Activated T-helper 9 cell treated with anti-CD3 and anti-CD28 coated beads, Interleukin-2, amount 50 U/mL, for 16 hours (primary cell): ENCODE measurements at places on chromosomes 6 and 20.

DNA sequence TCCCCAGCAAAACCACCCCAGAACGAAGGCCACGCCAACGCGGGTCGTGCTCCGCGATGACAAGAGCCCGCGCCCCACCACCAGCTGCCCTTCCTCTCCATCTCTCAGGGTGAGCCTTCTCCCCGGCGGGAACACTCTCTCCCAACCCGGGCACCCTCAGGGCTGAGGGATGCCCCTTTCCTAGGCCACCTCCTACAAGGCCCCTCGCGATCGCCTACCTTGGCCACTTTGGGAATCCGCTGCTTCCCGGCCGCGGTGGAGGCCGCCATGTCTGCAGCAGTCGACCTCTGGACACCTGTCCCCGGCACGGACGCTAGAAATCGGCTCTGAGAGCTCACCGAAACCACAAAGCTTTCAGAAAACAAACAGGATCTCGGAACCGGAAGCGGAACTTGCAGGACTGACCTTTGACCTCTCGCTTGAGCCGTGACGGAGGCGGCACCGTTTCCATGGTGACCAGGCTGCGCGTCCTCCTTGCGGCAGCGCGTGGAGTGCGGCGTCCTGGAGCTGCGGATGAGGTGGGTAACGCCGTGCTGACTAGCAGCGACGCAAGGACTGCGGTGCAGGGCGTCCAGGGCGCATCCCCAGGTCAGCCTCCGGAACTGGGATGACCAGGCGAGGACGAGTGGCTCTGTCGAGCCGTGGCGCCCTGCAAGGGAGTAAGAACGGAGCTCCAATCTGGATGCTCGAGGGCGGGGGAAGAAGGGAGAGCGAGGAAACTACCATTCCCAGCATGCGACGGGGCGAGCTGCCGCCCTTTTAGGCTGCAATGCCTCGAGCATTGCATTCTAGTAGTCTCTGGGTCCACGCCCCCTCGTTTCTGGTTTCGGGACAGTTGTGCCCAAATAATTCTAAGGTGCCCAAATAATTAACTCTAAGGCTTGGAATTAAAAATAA, at the start of the genes CFAP61 and CRNKL1:
CFAP61 (plus strand) TSS at position 459 of the 897 bp plus-strand sequence. CDS start 4,122 bp downstream, outside the sequence.
CRNKL1 (minus strand) TSS at position 393 of the 897 bp plus-strand sequence; CDS start at position 269, 124 bp downstream.
- DNase-seq: peak; percentile 96

GRCh38 chr6:85580118-85580877, 13.4 kb downstream of the SNX14 start:
- no peak for DNase-seq

DNA sequence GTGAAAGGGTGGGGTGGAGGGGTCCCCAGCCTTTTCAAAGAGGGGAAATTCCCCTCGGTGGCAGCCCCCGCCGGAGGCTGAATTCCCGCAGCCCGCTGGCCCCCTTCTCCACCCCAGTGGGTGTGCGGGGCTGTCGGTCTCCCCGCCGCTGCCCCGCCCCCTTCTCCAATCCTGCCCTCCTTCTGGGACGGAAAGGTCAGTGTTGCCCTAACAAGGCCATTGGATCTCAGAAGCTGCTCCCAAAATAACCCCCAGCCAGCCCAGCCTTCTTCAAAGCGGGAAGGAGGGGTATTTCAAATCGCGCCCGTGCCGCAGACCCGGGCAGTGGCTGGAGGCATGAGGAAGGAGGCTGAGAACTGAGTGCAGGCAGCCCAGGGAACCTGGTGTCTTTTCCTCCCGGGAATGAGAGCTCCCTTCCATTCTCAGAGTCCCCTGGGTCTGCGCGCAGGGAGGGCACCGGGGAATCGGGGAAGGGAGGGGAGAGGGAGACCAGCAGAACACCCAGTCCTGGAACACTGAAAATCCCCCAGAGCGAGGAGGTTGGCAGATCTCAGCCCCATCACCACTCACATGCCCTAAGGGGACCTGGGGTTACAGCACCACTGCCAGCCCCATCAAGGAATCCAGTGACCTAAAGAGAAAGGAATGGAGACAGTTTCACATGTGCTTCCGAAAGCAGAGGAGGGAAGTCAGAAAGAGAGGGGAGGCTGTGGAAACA, at the start of gene JPH2:
JPH2 (minus strand) TSS at position 135 of the 718 bp plus-strand sequence. CDS start 483 bp downstream, outside the sequence.
- no peak for DNase-seq

DNA sequence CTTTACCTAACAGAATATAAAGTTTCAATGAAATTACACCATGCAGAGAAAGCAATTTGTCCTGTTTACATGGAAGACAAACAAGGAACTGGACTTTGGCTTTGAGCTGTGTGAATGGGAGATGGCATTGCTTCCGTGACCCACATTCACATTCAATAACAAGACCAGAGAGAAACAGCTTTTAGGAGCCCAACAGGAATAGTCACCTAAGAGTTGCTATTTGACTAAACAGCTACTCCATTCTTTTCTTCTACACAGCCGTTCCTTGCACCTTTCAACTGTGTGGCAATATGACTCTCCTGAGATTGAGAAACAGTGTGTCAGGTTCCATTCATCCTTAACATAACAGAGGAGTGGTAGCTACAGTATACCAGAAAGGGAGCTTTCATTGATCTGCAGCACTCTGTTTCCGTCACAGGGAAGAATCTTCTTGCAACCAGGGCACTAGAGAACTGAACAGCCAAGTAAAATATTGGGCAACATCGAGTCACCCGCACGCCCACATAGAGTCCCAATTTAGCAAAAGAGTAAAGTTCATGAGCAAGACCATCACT, 355.1 kb downstream of the HAO1 start:
- no peak for DNase-seq

DNA sequence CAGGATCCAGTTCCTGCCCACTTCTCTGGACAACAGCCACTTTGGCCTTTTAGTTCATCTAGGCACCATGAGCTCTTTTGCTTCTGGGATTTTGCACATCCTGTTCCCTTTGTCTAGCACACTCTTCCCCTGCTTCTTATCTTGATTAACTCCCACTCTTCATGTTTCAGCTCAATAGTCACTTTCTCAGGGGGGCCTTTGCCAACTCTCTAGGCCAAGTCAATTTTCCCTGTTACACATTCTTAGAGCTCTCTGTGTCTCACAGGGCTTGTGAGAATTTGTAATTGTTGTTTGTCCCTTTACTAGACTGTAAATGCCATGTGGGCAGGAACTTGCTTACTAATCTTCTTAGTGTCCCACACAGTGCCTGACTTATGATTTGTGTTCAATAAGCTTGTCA, 58.1 kb upstream of the EPB41L1 start:
- DNase-seq: no peak

DNA sequence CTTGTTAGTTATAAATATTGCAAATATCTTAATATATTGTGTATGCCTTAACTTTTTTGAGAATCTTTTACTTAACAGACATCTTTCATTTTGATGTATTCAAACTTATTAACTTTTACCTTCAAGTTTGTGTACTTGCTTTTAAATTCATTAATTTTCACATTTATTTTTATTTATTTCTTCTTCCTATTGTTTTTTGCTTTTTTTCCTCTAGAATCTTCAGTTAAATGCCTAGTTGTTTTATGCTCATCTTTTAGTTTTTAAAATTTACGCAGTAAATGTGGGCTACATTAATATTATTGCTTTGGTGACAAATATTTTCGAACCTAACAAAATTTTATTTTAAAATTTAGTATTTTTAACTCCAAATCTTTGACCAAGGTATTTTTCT, 89.0 kb downstream of the TNFAIP3 start:
- no peak for DNase-seq
